Left kidney (tissue), 8 donors: ENCODE measurements at places on chromosomes 5 and 9. TPM values are rescaled to one million over a fixed set of nuclear protein-coding genes. Genes with fewer than 3 reads are reported as not detected.
A peak's percentile ranks its signal among the peaks of the same experiment; 100 is the strongest.

DNA sequence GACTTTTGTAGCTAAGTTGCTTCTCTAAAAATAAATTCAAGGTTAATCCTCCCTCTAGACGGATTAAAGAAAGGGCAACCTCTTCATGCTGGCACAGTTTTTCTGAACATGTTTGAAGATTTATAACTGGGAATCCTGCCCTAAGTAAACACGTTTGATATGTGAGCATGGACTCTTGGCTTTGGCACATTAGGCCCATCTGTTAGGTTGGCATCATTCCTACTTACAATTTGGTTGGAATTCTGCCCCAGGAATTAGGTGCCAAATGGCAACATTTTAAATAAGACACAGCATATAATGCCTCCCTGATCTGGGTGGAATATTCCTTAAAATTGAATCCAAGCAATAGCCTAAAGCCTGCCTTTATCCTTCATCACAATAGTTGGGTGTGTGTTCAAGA is 372.3 kb upstream of the CDH18 start:
- no peak for DNase-seq

MTMR12 gene
- 38.4 TPM for polyA plus RNA-seq

HAVCR1 gene
- 4.6 TPM for polyA plus RNA-seq

DNA sequence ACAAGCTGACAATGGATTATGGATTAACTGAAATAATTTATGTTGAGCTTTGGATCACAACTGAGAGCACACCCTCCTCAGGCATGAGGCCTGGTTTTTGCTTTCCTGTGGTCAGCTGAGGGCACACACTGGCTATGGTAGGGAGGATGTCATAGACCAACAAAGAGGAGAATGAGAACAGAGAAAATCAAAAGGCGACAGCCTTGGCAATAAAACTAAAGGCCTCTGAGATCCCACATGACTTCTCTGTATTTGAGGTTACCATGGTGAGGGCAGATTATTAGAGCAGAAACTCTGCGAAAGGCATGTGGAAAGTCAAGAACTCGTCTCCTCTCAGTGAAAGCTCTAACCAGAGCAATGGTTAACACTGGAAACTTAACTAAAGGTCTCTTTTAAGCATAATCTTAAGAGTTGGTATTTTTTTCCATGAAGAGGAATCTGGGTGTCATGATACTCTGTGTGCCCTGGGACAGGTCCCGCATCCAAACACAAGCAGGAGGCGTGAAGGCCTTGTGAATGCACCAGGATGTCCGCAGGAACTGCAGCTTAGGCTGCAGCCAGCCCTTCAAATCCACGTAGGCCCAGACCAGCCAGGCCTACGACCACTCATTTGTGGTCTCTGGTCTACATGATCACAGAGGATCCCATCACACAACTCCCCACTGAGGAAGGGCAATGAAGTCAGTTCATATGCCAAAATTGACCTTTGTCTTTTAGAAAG is 12.4 kb upstream of the MEIKIN start:
- peak; percentile 22 for DNase-seq

GDA gene
- polyA plus RNA-seq: 0.47 TPM

- DNase-seq: no peak
These were observed 1009.4 kb downstream of the TLE1 start for GRCh38 chr9:80679916-80680315.

DNA sequence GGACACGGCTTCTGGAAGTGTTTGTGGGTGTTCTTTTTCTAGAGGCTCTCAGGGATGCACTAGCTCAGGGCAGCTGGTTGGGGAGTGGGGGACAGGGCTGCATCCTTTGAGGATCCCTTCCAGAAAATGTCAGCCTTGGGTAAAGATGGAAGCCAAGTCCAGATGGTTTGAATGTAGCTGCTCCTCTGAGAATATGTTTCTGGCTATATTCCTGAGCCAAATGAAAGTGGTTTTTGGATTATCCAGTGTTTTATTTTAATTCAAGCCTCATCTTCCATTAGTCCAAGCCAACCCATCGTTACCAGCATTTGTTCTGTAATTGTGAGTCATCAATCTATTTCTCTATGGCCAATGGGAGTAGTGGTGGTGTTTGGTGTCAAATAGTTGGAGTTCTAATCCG is 70.4 kb downstream of the SPRY4 start:
- no peak for DNase-seq
